Stimulated activated CD8-positive, alpha-beta memory T cell treated with anti-CD3 and anti-CD28 coated beads, Interleukin-4, amount 100 ng/mL, for 1 hour (primary cell): ENCODE measurements at places on chromosomes 3 and 15.

GRCh38 chr15:33109345-33109744, 85.2 kb downstream of the FMN1 start:
- DNase-seq = no peak

DNA sequence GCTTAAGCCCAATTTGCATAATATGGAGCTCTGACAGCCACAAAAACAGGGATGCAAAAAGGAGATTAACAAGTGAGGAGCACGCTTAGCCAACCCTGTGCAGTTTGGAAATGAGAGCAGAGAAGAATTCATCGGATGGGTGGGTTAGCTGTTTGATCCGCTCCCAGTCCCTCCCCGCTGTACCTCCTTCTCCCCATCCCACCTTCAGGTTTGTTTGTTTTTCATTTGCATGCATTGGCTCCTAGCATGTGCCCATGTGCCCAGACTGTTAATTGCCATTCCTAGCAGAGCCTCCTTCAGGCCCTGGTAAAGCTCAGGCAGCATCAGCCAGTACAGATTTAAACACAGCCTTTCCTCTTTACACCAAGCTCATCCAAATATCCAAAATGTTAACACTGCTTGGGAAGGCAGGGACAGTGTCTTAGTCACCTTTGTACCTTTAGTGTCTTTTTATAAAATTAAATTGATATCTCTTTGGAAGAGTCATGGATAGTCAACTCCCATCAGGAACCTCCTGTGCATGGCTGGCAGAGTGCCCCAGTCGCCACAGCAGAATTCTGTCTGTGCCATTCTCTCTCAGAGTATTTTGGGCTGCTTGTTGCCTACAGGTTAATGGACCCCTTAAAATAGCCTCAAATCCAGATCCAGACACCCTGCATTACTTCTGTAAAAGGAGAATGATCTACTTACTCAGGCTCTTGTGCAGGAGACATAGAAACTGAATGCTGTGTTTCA, 244.2 kb downstream of the LSAMP start:
- DNase-seq = no peak

GRCh38 chr15:84749111-84749991, 959 bp downstream of the ZNF592 start:
- DNase-seq = no peak

GRCh38 chr15:98804057-98804380, 155.7 kb downstream of the IGF1R start:
- DNase-seq = no peak

DNA sequence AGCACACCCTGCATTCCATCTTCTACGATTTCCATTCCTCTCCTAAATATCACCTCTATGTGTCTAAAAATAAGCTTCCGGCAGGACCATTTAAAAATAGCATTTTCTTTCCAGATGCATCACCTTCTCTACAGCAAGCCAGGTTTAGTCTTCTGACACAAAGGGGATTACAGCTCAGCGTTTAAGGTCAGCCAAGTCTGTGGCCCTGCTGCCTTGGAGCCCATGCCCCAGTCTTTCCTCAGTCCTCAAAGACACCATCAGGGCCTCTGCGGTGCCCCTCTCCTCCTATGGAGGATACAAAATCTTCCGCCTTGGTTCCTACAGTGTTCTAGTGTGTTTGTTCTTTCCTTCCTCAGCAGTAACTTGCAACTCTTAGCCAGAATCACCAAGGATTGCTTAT, 3.8 kb downstream of the SELENOS start:
- no peak for DNase-seq

DNA sequence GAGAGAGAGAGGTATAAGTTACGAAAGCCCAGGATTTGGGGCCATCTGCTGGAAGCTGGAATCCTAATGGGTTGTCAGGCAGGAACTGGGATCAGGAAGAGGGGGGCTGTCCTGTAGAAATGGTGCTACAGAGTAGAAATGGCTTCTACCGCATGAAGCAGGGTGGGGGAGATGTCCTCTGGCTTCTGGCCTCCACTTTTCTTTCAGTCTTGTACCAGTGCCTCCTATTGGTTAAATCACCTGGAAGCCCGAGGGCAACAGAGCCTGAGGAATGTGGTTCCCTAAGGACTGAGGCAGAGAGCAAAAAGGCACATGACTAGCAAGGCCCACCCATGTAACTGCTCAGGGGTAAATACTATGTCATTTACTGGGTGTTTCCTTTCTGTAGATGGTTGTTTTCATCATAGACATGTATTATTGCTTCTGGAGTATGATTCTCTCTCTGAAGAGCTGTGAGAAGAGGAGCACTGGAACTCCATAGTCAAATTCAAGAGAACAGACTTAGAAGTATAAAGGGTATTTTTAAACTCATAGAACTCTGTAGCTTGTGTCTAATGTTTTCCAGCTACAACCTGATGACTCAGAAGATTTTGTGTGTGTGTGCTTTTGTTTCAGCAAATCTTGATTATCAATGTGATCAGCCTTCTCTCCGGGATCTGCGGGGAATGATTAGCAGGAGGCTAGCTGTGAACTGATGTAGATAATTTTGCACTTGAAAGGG, 20.2 kb upstream of the MITF start:
- DNase-seq = no peak

- DNase-seq = no peak
Measured at GRCh38 chr3:159513444-159513843, 475.2 kb upstream of the IL12A start.

DNA sequence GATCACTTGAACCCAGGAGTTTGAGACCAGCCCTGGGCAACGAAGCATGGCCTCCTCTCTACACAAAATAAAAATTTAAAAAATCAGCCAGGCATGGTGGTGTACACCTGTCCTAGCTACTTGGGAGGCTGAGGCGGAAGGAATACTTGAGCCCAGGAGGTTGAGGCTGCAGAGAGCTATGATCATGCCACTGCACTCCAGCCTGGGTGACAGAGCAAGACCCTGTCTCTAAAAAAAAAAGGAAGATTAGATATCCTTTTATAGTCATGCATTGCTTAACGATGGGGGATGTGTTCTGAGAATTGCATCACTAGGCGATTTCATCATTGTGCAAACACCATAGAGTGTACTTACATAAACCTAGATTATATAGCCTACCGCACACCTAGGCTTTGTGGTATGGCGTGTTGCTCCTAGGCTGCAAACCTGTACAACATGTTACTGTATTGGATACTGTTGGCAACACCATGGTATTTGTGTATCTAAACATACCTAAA, 12.6 kb downstream of the ALAS1 start:
- no peak for DNase-seq

GRCh38 chr15:98868564-98868963, 139.0 kb downstream of the PGPEP1L start:
- no peak for DNase-seq

- DNase-seq = no peak
Measured at GRCh38 chr3:184168363-184169120, 6.1 kb upstream of the AP2M1 start.

DNA sequence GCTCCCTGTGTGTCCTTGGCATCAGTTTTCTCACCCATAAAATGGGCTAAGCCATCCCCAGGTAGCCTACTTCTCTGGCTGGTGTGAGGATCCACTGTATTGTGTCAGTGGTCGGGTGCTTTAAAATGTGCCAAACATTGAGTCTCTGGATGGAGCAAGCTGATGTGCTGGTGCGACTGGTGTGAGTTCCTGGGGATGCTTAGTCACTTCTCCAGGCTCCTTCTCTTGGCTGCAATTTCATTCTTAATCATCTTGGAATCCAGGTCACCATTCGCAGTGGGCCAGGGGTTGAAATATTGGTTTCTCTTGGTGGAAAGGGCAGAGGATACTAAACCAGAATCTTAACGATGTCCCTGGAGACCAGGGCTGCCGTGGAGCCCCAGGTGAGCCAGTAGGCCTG, 29.3 kb downstream of the SCN5A start:
- no peak for DNase-seq

DNA sequence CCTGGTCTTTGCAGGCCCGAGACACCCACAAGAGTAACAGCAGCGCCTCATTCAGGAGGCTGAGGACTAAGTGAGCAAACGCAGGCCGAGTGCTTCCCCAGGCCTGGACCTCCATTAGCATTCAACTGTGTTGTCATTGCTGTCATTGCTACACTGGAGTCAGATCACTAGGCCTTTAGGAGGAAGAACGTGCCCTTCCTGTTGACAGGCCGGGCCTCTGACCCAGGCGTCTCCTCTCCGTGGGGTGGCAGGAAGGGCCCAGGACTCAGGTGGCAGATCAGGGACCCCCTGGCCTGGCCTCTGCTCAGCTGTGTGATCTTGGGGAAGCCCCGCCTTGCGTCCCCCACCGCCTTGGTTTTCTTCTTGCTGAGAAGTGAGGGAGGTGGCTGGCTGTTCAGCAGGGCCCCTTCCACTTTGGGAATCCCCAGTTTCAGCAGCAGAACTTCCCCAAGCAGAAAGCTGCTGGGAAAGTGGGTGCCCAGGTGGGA, 19.1 kb downstream of the ZDHHC19 start:
- DNase-seq = no peak

- no peak for DNase-seq
Measured at GRCh38 chr3:158847885-158848284, 46.0 kb downstream of the MFSD1 start.

- no peak for DNase-seq
Measured at GRCh38 chr3:173531602-173532001, 134.1 kb downstream of the NLGN1 start.

DNA sequence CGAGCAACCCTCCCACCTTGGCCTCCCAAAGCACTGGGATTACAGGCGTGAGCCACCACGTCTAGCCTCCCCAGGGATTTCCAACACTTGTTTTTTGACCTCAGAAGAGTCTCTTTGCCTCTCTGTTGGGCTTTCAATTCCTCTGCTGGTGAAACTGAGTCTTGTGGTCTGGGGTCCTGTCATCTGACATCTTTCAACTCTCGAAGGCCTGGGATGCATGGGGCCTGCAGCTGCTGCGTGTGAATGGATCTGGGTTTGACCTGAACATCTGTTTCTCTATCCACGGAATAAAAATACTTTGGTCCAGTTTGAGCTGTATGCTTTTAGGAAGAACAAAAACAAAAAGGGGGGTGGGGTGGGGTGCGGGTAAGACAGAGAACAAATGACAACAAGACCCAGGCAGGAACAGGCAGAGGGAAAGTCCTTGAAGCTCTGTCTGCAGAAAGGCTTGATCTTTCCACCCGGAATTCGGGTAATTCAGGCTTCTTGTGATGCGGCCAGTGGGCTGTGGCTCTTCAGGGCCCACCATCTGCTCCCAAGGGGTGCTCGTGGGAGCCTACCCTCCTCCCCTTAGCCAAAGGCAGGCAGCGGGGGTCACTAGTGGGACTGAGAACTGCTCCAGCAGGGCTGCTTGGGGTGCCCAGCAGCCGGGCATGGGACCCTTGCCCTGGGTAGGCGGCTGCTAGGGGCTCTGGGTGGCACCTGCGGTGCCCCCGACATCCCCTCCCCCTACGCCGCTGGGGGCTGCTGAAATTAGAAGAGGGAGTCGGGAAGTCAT, 71.5 kb downstream of the SLC12A8 start:
- DNase-seq = no peak

DNA sequence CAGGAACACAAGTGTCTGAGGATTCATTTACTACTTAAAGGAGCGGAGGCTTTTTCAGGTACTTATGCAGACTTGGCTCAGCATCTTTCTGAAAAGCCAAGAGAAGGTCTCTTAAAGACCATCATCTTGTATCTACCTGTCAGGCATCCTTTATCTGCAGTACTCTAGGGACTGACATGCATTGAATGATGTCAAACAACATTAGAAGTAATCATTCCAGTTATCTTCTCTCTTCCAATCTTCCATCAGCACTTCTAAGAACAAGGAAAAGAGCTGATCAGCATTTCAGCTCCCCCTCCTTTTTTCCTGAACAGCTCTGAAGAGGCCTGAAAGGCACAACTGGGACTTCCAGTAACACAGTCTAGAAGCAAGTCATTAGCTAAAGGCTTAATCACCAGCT, 214.8 kb downstream of the KCNH8 start:
- DNase-seq = no peak

DNA sequence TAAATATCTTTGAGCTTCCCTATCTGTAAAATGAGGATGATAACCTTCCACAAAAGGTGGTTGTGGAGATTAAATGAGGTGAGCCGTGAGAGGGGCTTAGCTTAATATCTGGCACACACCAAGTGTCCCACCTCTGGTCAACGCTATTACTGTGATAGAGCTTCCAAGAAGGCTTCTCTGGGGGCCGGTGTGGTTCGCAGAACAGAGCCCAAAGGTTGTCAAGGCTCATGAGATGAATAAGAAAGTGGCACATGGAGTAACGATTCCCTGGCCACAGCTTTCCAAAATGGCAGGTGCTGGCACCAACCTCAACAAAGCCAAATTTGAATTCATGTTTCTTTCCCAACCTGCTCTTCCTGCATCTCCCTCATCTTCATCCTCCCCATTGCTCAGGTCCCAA, 10.4 kb downstream of the KY start:
- DNase-seq = no peak

DNA sequence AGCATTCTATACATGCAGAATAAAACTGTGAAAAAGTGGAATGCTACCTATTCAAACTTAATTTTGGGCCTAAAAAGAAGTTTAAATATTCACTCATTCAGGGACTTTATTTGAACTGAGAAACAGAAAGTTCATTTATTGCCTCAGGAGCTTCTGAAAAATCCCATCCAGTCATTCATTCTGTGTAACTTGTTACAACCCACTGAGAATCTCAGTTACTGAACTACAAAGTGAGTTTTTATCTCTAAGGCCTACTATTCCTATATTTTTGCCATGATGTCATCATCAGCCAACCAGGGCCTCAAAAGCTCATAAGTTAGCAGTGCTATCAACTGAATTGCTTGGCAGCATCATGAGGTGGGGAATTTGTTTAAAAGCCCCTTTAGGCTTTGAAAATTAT, 98.0 kb upstream of the BOC start:
- DNase-seq = no peak

GRCh38 chr3:142931222-142931621, 32.3 kb downstream of the PAQR9 start:
- no peak for DNase-seq

DNA sequence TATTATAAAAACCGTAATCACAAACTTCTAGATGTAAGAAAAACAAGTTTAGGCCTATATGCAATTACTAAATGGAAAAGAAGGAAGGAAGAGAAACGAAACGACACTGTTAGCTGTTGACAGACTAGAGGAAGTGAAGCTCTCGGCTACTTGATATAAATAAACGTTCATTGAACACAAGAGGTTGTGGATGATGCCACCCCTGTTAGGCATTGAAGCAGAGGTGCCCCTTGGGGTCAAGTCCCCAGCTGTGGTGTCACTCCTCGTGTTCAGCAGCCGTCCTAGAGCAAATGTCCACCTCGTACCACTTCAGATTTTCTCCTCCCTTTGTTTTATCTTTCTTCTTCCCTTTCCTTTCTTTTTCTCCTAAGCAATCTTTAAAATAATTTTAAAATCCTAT, 146.5 kb upstream of the UBE2E1 start:
- DNase-seq = no peak

GRCh38 chr3:94130690-94131089, 67.8 kb downstream of the NSUN3 start:
- DNase-seq = no peak

GRCh38 chr3:55313666-55314065, 173.4 kb downstream of the WNT5A start:
- no peak for DNase-seq

GRCh38 chr15:84981711-84982300, at the start of gene PDE8A:
TSS of gene PDE8A (plus strand) at chr15:84981856. CDS start at chr15:84982163, 307 bp downstream.
- peak; percentile 18 for DNase-seq

DNA sequence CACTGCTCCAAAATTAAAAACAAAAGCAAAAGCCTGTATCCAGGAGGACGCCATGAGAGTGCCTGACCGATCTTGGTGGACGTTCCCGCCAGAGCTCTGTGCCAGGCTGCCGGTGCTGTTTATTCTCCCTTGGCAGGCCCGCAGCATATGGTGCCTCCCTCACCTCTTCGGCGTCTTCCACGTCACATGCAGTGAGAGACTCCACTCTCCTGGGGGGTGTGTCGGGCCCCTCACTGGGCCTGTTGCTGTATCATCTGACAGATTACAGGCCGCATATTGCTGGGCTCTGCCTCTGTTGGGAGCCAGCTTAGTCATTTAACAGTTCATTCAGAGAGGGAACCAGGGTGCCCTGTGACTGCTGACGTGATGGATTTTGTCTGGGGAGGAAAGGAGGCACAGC, 86.4 kb upstream of the ARRDC4 start:
- no peak for DNase-seq
